HFFc6 (cell line): ENCODE measurements at places on chromosomes 2 and 18. TPM values are rescaled to one million over a fixed set of nuclear protein-coding genes. Genes with fewer than 3 reads are reported as not detected.

DNA sequence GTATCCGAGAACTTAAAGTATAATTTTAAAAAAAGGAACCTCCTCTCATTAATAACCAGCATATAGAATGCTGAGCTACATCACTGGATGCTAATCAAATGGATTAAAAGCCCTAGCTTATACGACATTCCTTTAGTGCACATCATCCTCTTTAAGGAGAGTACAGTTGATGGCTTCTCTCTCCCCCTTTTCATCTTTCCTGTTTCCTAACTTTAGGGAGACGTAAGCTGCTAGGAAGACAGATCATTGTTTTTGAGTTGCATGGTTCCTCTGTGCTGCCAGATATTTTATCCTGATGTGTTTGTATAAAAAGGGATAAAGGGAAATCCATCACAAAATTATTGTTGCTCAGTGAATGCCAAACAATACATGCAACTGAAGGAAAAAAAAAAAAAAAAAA, 94.2 kb downstream of the SLC8A1 start:
- H3K4me3 ChIP-seq: peak overlapping the region; percentile 10
- H3K27ac ChIP-seq: peak overlapping the region; percentile 45
- no peaks in the 10 kb centered on the region; the same call in 1 of the 2 replicates for H3K27me3 ChIP-seq
- peaks cover 95% of the 10 kb centered on the region for H3K4me1 ChIP-seq
- peaks cover 14% of the 10 kb centered on the region for H3K36me3 ChIP-seq

DNA sequence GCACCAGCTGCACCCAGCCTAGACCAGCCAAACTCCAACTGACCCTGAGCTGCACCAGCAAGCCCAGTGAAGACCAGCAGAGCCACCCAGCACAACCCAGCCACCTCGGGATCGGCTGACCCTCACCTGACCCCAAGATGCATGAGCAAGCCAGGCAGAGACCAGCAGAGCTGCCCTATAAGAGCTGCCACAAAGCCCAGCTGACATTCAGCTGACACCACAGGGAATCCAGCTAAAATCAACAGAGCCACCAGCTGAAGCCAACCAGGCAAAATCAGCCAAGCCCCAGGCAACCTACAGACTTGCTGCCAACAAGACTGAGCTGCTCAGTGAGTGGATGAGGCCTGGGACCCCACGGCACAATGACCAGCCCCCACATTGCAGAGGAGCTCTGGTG, 54.6 kb downstream of the CYP27C1 start:
- peaks cover 6% of the 10 kb centered on the region for H3K27me3 ChIP-seq
- H3K4me1 ChIP-seq: no peaks in the 10 kb centered on the region; the same call in 1 of the 2 replicates
- H3K4me3 ChIP-seq: no peak overlapping the region

- no peak for DNase-seq
- H3K27me3 ChIP-seq: peaks cover 5% of the 10 kb centered on the region
- H3K27ac ChIP-seq: peak overlapping the region; percentile 99
- H3K36me3 ChIP-seq: 0 out of 2 replicates have a peak, but pooled peaks cover 4% of the 10 kb centered on the region
- H3K4me1 ChIP-seq: peaks cover 41% of the 10 kb centered on the region
Observed at GRCh38 chr2:102226171-102226570, 39.3 kb downstream of the IL1RL2 start.

GRCh38 chr2:62055724-62056336, 140.1 kb upstream of the B3GNT2 start:
- no peak for DNase-seq
- H3K27ac ChIP-seq: no peak overlapping the region
- peaks cover 19% of the 10 kb centered on the region for H3K4me1 ChIP-seq
- no peaks in the 10 kb centered on the region; the same call in 1 of the 2 replicates for H3K36me3 ChIP-seq
- H3K4me3 ChIP-seq: no peak overlapping the region

The DUSP19 gene
- 2.5 to 3.0 TPM (median 2.7 TPM) in 3 replicates for total RNA-seq

The INPP4A gene
- 16.7 to 18.7 TPM (median 18.1 TPM) in 3 replicates for total RNA-seq

The PRKAG3 gene
- not detected in 3 replicates for total RNA-seq
